ENCODE measurements at places on chromosomes 7 and 10. TPM values are rescaled to one million over a fixed set of nuclear protein-coding genes. Genes with fewer than 3 reads are reported as not detected.

- no peaks in the 10 kb centered on the region for H3K36me3 ChIP-seq
- peak overlapping the region; percentile 70 for H3K27ac ChIP-seq
- no peak overlapping the region for H3K4me3 ChIP-seq
- no peak for DNase-seq
- no peaks in the 10 kb centered on the region for H3K27me3 ChIP-seq
Observed at GRCh38 chr10:73850211-73850610, 24.1 kb downstream of the CAMK2G start.

DNA sequence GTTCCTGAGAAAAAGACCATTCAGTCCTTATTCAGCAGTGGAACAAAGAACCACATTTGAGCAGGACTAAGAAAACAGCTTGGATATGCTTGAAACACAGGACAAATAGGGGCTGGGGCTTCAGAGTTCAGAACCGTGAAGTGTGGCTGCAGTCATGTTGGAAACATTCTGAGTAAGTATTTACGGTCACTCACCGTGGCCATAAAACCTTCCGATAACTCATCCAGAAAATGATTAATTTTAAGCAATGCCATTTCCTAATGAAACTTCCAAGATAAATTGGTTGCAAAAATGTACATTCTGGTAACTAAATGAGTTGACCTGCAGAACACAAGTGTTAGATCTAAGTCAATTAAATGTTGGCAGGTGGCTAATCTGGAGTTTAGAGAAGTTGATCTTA is 279.2 kb downstream of the CXCL12 start:
- H3K4me3 ChIP-seq = no peak overlapping the region
- DNase-seq = no peak
- no peak overlapping the region for H3K27ac ChIP-seq
- H3K27me3 ChIP-seq = no peaks in the 10 kb centered on the region
- no peaks in the 10 kb centered on the region for H3K36me3 ChIP-seq

DNA sequence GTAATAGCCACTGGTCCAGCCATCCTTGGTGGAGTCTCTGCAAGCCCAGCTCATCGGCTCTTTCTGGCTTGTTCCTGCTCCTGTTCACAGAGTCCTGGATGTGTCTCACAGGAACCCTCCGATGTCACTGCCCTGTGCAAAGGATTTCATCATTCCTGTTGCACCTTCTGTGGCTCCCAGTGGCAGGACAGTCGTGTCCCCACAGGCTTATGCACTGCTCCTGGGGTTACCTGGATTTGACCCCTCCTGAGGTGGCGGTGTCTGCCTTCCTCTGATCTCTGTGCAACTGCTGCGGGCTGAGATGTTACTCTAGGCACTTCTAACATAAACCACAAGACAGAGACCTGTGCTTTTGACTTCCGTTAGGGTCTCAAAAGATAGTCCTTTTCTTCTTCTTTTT is 30.6 kb downstream of the APBB1IP start:
- no peak for DNase-seq
- H3K4me1 ChIP-seq = no peaks in the 10 kb centered on the region
- H3K27me3 ChIP-seq = no peaks in the 10 kb centered on the region

GRCh38 chr7:2521952-2522591 is 2.5 kb downstream of the LFNG start:
- peaks cover 24% of the 10 kb centered on the region for H3K36me3 ChIP-seq
- DNase-seq = no peak
- peaks cover 16% of the 10 kb centered on the region for H3K27me3 ChIP-seq

- no peaks in the 10 kb centered on the region for H3K27me3 ChIP-seq
- no peak for DNase-seq
- no peak overlapping the region for H3K4me3 ChIP-seq
Observed at GRCh38 chr7:139044813-139045794, 9.3 kb upstream of the ZC3HAV1L start.

AIFM2 gene
- 16.1 TPM for total RNA-seq
